ENCODE measurements at places on chromosomes 4 and X.

DNA sequence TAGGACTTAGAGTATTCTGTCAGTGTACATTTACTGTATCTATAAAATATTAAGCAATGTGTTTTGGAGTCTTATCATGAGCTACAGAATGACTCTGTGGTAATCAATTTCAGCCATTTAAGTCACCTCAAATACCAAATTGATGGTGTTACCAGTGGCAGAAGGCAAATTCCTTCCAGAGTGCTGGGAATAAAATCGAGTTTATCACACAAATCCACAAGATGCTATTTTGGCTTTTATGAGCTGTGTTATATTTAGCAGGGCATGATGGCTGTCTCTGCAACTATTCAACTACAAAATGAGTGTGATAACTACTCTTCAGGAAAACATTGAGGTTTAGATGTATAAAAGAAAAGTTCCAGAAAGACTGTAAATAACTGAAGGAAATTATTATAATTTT lies 78.2 kb downstream of the AREG start:
- DNase-seq = no peak

GRCh38 chr4:148265627-148266026 lies 176.6 kb downstream of the NR3C2 start:
- no peak for DNase-seq

DNA sequence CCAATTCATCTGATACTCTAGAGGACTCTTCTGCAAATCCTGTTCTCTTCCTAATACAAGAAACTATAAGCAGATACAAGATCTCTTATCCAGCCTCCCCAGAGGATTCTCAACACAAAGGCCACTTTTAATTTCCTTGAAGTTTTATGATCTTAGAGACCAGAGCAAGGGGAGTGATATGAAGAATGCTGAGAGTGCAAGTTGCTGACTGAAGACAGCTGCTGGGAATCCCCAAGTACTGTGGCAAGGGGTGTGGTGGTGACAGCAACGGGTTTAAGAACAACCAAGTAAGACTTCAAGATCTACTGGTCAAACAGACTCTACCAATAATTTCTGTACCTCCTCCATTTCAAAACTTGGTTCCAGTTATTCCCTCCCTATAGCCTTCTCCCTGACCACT lies 7.0 kb downstream of the AMMECR1 start:
- no peak for DNase-seq

DNA sequence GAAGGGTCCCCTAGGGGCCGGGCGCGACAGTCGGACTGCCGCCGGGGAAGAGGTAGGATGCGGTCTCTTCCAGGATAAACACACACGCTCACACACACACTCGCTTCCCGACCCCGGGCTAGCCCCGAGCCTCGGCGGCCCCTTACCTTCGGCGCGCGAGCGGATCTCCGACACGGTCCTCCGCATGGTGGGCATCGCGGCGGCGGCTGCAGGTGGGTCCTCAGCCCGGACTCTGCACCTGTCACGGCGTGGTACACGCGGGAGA lies 294 bp downstream of the ATP8A1 start:
- DNase-seq = no peak

- no peak for DNase-seq
Measured at GRCh38 chrX:72169008-72169728, 12.4 kb upstream of the PIN4 start.

DNA sequence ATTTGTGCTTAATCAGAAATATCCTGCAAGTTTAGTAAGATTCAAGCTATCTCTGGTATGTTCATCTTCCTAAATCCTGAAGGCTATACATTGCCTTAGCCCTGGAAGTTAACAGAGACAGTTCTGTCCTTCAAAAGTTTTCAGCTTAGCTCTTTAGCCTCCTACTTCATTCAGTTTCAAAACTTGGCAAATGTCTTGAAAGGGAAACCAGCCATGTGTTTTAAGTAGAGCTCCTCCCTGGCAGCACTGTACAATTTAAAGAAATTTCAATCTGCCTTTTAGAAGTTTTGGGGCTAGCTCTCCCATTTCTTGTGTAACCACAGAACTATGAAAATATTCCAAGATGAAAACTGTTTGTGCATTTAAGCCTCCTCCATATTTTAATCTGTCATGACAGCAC lies 47.0 kb downstream of the FANCB start:
- DNase-seq = no peak

DNA sequence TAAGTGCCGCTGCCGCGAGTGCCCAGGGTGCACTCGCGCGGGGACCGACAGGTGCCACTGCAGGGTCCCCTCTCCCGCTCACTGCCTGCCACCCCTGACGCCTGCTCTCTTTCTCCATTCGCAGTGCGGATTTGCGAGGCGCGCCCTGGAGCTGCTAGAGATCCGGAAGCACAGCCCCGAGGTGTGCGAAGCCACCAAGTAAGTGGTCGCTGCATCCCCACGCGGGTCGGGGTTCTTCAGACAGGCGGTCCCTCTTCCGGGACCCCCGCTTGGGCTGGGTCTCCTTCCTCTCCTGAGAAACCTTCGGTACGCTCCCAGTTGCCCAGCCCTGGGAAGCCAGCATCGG lies 547 bp downstream of the GUCY1A1 start:
- peak; percentile 1 for DNase-seq

GRCh38 chrX:55874807-55875206 lies 157.3 kb downstream of the RRAGB start:
- DNase-seq = no peak

- DNase-seq = no peak
Measured at GRCh38 chrX:7378406-7378805, 230.5 kb upstream of the PUDP start.

DNA sequence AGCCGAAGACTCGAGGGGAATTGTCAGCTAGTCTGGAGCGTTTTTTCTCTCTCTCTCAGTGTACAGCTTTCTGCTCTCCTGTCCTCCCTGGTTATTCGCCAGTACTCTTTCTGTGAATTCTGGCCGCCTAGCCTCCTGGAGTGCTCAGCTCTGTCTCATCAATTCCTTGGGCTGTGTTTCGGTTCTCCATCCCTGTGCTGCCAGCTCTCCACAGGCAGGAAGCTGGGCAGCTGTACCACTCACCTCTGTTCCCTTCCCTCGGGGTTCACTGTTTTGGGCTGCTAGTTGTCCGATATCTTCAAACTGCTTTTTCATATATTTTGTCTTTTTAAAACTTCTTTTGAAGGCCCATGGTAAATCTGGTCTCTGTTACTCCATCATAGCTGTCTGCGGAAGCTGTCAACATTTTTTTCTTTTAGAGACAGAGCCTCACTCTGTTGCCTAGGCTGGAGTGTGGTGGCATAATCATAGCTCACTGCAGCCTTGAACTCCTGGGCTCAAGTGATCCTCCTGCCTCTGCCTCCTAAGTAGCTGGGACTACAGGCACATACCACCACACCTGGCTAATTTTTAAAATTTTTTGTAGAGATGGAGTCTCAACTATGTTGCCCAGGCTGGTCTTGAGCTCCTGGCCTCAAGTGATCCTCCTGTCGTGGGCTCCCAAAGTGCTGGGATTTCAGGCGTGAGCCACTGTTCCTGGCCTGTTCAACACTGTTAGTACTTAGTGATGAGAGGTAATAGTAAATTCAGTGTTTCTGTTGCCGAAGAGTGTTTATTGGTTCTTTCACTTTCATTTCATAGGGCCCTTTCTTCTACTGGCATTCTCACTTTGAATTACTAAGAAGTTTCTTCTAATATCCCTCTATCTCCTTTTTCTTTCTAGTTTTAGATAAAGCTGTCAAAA lies 18.6 kb downstream of the ZCCHC4 start:
- DNase-seq = no peak

DNA sequence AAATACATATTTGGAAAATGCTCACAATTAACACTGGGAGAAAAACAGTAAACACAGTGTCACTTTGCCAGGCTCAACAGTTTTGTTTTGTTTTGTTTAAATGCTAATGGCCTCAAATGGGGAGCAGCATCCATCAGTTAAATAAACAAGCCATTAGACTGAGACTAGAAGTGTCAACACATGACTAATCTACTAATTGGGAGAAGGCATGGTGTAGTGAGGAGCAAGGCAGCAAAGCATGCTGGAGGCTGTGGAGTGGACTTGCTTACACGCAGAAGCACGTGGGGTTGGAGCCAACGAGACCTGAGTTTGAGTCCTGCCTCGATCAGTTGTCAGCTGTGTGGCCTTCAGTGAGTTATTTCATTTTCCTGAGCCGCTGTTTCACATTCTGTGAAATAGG lies 29.0 kb downstream of the UTP14A start:
- DNase-seq = no peak

DNA sequence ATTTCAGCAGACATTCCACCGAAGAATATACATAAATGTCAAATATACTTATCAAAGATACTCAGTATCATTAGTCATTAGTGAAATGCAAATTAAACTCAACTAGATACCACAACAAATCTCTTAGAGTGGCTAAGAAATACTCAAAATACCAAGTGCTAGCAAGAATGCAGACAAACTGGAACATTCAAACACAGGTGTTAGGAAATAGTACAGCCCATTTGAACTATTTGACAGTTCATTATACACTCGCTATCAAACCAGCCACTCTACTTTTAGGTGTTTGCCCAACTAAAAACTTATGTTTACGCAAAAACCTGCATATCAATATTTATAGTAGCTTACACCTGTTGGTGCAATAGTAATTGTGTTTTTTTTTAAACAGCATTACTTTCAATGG lies 8.8 kb downstream of the ADAM29 start:
- no peak for DNase-seq

GRCh38 chr4:24559889-24560288 lies 24.5 kb downstream of the DHX15 start:
- DNase-seq = no peak

DNA sequence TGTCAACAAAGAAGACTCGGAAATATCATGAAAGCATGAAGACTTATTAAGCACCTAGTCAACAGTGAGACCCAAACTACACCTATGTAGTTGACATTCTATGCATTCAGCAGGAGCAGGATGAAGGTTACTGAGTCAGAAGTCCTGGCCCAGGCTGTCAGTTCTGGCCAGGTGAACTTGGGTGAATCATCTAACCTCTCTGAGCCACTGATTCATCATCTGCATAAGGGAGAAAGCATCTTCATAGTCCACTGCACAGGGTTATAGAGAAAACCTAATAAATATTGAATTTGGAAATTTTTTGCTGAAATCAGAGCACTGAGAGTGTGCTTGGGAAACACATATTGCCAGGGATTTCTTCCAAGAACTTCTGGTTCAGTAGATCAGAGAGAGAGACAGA lies 296.0 kb upstream of the SFRP2 start:
- DNase-seq = no peak

DNA sequence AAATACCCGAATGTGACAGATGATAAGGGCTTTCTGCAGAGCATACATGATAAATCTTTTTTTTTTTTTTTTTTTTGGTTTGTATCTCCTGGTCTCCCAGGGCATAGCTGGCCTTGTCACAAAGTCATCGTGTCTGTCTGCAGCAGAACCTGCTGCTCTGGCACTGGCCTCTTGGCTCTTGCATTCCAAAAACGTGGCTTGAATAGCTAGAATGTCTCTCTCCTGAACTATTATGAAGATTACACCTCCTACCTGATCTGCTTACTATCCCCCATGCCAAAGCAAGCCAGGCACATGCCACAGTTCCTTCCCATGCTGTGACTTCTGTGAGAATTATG lies 50.4 kb upstream of the SCRG1 start:
- no peak for DNase-seq

GRCh38 chrX:39267176-39267575 lies 465.9 kb downstream of the MID1IP1 start:
- no peak for DNase-seq

- DNase-seq = no peak
Measured at GRCh38 chrX:100098660-100099375, 311.3 kb downstream of the PCDH19 start.

DNA sequence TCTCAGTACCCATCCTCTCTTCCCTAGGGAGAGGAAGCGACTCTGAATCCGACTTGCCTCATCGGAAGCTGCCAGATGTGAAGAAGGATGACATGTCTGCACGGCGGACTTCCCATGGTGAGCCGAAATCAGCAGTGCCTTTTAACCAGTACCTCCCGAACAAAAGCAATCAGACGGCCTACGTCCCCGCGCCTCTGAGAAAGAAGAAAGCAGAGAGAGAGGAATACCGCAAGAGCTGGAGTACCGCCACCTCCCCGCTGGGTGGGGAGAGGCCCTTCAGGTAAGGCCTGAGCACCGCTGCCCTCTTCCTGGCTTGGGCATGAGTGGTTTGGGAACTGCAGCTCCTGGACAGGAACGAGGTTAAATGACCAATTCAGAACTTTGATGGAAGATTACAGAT lies 81.2 kb downstream of the LIMCH1 start:
- DNase-seq = no peak

GRCh38 chr4:183716302-183716701 lies 57.2 kb downstream of the TRAPPC11 start:
- DNase-seq = no peak

Data from stimulated activated CD8-positive, alpha-beta memory T cell treated with anti-CD3 and anti-CD28 coated beads, Interleukin-12 subunit alpha, Interleukin-12 subunit beta, amount 100 ng/mL, for 4 hours (primary cell).